Forelimb muscle (tissue), 1 donor: ENCODE measurements at places on chromosomes 16 and 17. TPM values are rescaled to one million over a fixed set of nuclear protein-coding genes. Genes with fewer than 3 reads are reported as not detected.

DNA sequence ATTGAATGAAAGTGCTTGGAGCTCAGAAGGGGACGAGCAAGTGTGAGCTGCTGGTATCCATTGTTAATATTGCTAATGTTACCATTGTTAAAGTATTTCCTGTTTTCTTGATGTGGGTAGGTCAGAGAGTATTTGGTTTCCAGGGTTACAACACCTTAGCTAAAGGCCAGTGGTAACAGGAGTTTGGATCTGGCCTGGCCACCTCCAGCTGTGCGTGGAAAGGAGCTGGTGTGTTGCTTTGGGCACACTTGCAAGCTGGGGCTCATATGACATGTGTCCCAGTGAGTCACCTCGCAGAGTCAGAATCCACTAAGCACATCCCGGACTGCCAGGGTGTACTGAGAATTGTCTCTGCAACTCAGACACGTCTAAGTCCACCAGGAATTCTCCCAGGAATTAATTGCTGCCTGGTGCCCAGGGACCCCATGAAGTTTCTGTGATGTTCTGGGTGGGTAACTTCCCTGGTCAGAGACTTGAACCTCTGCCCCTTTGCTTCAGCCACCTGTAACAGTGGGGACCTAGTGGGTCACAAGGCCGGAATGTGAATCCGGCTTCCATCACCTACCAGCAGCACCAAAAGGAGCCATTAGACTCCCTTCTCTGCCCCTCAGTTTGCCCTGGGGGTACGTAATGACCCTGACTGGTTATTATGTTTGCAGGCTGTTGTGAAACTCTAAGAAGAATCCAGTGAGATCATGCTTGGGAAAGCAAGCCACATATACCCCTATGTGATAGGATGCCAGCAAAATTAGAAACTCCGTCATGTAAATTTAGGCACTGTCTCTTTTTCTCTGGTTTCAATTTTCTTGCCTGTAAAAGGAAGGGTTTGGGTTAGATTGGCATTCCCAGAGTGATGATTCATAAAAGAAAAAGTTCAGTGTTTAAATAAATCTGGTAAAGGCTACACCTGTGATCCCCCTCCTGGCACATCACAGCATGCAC is 12.8 kb downstream of the SLC6A2 start:
- no peak for DNase-seq

DNA sequence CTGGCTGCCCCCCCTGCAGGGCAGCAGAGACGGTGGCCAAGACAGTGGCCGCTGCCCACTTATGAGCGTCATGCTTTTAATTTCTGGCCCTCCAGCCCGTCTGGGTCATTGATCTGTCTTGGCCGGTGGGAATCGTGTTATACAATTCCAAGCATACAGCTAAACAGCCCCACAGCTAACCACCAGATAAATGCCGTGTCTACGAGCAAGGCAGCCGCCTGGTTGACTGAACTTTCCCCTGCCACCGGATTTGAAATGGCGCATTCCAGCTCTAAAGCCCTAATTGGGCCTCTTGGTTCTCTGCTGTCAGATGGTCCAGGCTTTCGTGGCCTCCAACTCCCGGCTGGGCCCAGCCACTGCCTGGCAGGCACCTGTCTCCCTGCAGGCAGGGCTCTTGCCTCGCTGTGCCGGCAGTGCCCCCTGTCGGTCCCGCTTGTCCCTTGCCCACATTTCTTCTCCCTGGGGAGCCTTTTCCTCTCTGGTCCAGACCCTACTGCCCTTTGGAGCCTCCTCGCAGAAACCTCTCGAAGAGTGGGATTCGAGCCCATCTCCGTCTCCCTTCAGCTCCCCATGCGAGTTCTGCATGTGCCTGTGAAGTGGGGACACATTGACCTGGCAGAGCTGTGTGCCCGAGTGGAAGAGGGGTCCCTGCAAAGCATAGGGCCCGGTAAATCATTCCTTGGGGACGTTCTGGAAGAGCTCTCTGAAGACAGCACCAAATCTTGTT is 1.8 kb upstream of the RBFOX3 start:
- DNase-seq: no peak

- no peak for DNase-seq
These were observed 157.6 kb downstream of the RAB11FIP4 start for GRCh38 chr17:31549121-31549524.

GRCh38 chr17:4693416-4693815 is 10.5 kb downstream of the PELP1 start:
- DNase-seq: no peak

- no peak for DNase-seq
These were observed 132.6 kb upstream of the CACNG5 start for GRCh38 chr17:66702106-66702936.

- DNase-seq: no peak
These were observed 29.6 kb downstream of the NGFR start for GRCh38 chr17:49524473-49525359.

GRCh38 chr17:77832180-77832560 is 126.3 kb upstream of the TNRC6C start:
- no peak for DNase-seq

DNA sequence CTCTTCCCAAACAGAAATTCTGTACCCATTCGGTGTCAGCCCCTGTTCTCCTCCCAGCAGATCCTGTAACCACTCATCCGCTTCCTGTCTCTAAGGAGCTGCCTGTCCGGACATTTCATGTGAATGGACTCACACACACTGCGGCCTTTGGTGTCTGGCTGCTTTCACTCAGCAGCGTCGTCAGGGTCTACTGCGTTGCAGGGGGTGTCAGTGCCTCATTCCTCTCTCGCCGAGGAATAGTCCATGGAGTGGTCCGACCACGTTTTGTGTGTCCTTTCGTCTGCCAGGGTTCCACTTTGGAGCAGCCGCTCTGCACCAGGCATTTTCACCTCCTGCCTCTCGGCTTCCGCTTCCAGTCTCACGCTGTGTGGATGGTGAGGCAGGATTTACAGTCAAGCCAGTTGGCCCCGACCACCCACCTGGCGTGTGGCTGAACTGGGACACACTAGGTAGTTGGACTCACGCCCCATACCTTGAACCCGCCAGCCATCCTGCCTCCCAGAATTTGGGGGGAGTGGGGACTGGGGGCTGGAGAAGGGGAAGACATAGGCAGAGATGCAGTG is 188.2 kb upstream of the CIBAR2 start:
- no peak for DNase-seq

DNA sequence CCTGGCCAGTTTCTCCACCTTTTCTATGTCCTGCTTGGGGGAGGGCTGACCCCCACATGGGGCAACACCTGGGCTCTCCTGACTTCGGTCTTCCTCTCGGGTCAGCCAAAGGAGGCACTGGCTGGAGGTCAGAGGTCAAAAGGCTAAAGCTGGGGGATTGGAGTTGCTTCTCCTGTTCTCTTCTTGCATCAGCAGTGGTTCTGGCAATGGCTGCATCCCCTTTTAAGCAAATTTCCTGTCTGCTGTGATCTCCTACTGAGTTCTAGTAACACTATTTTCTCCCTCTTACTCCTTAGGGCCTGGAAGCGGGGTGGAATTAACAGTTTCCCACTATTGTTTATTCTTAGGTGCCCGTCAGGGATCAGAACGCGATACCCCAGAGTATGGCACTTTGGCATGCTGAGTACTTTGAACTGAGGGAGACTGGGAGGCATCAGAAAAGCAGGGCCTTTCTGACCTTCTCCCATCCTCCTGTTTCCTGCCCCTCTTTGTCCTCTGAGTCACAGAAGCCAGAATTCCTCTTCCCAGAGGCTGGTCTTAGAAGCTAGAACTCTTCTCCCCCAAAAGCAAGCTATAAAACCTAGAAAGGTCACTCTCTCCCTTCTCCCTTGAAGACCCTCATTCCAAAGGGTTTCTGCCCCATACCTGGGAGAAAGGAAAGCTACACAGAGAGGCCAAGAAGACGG is 268.2 kb downstream of the STX8 start:
- DNase-seq: no peak

DNA sequence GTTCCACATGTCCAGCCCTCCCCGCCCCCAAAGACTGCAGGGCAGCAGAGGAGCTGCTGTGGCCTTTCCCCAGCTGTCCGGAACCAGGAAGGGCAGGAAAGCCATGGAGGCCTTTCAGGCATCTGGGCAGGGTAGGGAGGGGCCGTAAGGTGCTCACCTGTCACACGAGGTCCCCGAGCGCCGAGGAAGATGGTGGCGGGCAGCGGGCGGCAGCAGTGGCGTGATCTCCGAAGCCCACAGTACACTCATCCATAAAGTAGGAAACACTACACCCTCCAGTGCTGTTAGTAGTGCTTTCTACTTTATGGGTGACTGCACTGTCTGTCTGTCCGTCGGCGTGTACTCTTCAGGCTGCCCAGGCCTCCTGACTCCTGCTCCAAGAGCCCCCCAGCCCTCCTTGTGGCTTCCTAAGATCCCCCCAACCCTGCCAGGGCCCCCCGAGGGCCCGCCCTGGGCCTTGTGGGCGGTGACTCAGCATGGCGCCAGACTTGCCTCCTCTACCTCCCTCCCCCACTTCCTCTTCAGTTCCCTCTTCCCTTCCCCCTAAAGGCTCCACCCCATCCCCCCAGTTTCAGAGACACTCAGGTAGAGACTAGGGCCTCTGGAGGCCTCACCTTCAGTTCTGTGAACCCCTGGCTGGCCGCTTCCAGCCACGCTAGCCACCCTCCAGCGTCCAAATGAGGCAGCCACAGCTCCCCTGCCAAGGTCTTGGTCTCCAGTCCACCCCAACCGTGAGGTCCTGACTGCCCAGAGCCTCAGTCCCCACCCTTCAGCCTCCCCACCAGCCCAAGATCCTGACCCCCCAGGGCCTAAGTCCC is 2.6 kb upstream of the TSPOAP1 start:
- no peak for DNase-seq

DNA sequence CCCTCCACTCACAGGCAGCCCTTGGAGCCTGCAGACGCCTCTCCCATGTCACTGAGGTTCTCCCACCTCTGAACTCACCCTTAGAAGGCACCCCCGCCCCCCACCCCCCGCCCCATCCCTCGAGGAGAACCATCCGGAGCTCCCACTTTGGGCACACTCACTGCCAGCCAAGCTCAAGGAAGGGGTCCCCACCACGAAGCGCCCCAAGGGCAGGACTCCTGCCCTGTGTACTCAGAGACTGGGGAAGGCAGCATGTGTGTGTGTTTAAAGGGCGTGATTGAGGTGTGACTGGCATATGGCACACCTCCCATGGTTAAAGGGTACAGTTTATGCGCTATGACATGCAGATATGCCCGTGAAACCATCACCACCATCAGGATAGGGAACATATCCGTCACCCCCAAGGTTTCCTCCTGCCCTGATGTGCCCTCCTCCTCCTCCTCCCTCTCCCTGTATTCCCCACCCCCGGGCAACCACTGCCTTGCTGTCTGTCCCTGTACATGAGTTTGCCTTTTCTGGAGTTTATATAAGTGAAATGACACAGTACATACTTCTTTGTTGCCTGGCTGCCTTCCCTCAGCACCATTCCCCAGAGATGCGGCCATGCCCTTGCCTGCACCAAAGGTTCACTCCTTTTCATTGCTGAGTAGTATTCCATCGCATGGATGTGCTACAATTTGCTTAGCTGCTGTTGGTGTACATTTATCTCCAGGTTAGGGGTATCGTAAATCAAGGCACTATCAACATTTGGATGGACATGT is 14.0 kb upstream of the RBFOX3 start:
- no peak for DNase-seq

Gene NPIPB12
- 34.3 TPM for polyA plus RNA-seq

Gene RABEP2
- 13.2 TPM for polyA plus RNA-seq

Gene CES4A
- polyA plus RNA-seq: 3.4 TPM

Gene UNC13D
- 3.7 TPM for polyA plus RNA-seq
